ENCODE measurements at places on chromosomes 5 and 9.

DNA sequence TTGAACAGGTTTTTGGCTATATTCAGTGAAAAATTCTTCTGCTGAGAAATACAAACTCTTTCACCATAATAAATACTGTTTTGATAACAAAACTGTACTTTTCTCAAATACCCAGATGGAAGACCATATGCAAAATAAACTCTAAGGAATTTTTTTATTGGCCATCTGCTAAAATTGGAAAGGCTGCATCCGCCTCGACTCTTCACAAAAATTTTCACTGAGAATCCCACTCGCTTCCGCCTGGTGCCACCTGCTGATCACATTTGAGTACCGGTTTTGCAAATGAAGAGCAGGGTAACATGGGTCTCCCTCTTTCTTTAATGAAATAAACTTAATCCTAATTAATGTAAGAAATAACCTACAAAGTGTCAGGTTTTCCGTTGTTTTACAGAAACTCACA lies 76.4 kb downstream of the TTLL11 start:
- no peak for DNase-seq

DNA sequence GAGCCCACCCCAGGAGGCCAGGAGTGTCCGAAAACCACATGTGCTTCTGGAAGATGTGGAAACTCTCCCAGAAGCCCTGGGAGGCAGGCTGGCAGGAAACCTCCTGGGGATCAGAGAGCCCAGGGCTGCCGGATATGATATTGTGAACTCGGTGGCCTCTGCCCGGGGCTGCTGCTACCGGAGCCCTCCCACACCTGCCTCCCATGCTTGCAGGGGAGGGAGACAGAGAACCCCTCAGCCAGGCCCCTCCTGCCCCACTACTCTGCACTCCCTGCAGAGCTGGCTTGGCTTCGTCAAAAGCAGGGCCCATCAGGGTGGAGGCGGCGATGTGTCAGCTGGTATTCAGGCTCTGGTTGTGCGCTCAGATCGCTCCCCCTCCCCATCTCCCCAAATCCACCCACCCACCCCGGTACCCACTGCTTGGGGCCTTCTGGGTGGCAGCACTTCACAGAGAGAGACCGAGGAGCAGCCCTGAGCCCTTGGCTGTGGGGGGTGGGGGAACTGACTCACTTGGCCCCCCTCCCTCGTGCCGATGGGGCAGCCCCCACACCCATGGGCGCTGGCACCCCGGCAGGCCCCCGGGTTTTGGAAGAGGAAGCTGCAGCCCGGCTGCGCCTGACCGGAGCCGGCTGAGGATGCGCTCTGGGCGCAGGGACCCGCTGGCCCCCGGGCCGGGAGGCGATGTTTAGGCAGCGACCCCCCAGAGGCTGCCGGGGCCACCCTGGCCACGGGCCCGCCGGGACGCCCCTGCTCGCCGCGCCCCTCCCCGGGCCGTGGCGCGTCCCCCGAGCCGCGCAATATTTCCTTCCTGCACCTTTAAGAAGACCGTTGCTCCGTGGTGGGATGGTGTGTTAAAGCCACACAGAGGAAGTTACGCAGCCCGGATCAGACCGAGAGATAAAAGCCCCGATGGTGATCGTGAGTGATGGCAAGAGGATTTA lies 786 bp upstream of the NTNG2 start:
- peak; percentile 48 for DNase-seq

- DNase-seq, result no peak
These were observed 124.1 kb upstream of the STC2 start for GRCh38 chr5:173452119-173452905.

GRCh38 chr9:129910628-129911567 lies 75.6 kb downstream of the USP20 start:
- DNase-seq, result no peak

DNA sequence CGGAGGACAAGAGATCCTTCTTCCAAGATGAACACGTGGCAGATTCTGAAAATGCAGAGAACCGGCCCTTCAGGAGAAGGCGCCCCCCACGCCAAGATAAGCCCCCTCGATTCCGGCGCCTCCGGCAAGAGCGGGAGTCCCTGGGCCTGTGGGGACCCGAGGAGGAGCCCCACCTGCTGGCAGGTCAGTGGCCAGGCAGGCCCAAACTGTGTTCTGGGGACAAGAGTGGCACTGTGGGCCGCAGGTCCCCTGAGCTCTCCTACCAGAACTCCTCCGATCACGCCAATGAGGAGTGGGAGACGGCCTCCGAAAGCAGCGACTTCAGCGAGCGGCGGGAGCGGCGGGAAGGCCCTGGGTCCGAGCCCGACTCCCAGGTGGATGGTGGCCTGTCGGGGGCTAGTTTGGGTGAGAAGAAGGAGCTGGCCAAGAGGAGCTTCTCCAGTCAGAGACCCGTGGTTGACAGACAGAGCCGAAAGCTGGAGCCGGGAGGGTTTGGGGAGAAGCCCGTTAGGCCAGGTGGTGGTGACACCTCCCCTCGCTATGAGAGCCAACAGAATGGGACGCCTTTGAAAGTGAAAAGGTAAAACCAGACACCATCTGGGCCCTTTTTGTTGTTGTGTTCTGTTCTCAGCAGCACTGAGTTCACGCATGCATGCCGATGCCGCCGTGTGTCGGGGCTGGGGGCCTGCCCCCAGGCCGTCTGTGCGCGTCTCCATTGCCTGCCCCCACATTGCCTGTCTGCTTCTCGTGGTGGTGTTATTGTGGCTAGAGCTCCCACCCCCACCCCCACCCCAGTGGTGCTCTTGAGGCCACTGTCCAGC lies 26.6 kb upstream of the POMT1 start:
- no peak for DNase-seq

DNA sequence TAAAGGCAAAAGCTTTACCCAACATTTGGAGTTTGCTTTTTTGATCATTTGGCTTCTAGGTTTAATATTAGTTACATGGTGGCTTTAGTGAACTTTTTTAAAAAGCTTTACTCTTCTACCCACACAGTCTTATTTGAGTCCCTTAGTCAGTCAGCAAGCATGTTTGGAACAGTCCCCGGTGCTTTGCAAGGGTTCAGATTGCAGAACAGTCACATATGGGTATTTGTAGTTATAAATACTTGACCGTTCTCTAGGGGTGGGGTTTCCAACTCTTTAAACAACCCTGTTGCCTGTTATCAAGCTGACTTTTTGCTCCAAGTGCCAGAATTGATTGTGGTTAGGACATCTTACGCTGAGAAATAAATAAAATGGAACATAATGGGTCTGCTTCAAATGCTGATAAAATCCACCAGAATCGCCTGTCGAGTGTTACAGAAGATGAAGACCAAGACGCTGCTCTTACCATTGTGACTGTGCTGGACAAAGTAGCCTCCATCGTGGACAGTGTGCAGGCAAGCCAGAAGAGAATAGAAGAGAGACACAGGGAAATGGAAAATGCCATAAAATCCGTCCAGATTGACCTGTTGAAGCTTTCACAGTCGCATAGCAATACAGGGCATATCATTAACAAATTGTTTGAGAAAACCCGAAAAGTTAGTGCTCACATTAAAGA lies at the start of gene CAVIN4:
CAVIN4 (plus strand) TSS at position 304 of the 673 bp plus-strand sequence; CDS start at position 369, 65 bp downstream.
- no peak for DNase-seq

DNA sequence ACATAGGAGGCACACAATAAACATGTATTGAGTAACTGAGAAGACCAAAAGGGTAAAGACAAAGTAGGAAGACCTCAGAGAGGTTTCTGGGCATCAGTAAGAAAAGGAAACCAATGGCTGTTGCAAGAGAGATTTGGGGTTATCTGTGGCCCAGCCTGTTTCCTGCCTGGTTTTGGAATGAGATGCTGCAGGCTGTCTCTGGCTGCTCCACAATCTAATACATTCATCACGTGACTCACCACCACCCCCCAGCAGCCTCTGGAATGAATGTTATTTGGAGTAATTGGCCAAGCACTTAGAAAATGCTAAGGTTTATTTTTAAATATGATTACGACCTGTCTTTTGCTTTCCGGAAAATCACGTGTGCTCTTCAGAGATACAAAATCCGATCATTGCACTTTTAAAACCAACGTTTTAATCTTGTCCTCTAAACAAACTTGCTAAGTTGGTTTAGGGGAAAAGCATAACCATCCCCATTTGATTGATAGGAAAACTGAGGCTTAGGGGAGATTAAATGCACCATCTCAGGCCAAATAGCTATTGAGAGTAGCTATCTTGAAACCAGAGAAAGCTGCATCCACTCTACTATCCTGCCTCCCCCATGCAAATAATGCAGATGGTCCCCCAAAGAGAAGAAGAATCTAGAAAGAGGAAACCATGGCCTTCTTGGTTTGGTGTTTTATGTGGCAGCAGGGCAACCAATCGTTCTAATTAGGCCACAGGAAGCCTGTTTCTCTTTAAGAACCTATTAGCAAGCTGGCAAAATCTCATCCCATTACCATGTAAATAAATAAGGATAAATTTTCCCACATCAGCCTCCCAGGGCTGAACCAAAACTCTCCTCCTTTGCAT lies 151.8 kb upstream of the ADRA1B start:
- no peak for DNase-seq

- DNase-seq, result no peak
These were observed 44.1 kb downstream of the DCP2 start for GRCh38 chr5:113020461-113021273.

GRCh38 chr5:73896097-73896496 lies 270.1 kb downstream of the ARHGEF28 start:
- DNase-seq, result no peak

- no peak for DNase-seq
These were observed 136.7 kb upstream of the ZNF462 start for GRCh38 chr9:106726070-106726815.

GRCh38 chr5:2681476-2681875 lies 70.0 kb downstream of the IRX2 start:
- no peak for DNase-seq

GRCh38 chr5:172895549-172895948 lies 61.5 kb downstream of the ERGIC1 start:
- DNase-seq, result no peak

DNA sequence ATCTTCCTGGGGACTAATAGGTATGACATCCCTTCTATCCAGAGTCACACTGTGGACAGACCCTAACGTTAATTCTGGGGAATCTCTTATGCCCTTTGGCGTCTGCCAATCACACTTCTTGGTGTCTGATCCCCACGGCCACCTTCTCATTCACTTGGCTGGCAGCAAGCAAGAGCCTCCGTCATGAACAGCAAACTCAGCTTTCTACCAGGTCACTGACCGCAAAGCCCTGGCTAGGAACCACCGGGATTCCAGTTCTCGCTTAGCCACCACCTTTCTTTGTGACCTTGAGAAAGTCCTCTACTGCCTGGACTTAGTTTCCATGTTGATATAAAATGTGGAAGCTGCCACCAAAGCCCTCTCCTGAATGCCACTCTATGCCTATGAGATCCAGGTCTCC lies 67.7 kb upstream of the FCN1 start:
- no peak for DNase-seq

DNA sequence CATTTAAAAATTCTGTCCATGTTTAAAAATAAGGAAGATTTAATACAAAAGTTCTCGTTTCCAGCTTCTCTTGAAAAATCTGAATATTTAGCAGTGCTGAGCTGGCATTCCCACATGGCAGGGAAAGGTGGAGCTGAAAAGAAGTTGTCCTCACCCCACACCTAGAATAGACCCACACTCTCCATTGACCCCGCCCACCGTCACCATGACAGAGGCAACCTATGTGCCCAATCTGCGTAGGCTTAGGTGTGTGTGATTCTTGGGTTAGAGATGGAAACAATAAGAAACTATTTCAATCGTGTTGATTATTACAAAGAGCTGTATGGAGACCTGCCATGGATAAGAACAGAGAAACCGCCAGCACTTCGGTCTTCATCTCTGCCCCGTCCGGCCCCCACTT lies 8.9 kb upstream of the STK32A start:
- DNase-seq, result no peak

DNA sequence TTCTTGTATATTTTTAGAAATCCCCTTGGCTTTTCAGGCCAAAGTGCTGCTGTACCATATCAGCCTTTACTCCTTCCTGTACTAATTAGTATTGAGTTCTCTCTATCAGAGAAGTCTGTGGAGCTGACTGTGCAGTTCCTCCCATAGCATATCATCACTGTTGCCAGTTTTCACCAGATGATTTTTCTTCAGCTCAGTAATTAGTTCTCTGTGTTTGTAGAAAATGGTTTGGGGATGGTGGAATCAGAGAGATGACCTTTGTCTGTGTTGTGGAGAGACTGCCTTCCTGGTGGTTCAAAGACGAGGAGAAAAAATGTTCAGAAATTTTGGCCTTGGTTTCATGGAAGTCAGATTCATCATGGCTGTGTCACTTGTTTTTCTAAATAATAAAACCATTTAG lies 227.5 kb upstream of the ACTBL2 start:
- DNase-seq, result no peak

DNA sequence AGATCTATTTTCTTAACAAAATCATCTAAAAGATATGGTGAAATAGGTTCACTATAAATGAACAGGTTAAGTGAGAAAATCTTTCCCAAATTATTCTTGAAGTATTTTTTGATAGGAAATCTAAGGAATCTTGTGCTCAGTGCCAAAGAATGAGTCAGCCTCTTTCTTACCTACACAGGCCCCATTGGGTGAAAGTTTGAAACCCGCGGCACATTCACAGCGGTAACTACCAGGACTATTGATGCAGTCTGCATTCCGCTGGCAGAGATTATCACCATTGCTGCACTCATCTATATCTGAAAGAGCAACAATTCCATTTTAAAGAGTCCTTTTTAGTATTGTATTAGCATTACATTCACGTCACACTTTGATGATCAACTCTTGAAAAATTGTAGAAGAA lies 221.8 kb downstream of the SLC12A2 start:
- no peak for DNase-seq

DNA sequence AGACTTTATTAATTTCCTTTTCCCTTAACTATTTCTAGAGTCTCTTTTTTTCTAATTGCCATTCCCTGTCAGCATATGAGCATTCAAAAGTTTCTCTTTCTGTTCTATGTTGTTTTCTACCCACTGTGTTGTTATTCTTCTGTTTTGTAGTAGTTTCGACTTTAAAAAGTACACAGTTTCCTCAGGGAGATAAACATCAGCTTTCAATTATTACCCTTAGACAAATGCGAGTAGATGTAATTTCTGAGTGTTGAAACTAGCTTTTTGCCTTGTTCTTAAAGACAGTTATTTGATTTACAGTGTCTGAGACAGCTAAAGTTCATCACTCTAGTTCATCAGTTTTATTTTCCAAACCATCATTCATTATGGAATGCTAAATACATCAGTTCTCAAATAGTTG lies 19.5 kb downstream of the MTREX start:
- DNase-seq, result no peak

DNA sequence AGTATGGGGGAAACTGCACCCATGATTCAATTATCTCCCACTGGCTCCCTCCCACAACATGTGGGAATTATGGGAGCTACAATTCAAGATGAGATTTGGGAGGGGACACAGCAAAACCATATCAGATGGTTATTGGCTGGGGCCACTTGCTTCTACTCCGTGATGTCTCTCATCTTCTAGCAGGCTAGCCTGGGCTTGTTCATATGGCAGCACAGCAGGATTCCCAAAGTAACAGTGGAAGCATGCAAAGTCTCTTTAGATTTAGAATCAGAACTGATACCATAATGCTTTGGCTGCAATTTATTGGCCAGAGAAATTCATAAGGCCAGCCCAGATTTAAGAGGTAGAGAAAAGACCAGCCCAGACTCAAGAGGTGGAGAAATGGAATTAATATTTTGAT lies 126.2 kb downstream of the PTTG1 start:
- DNase-seq, result no peak

Data from NCI-H510A (cell line).